NCI-H526 (cell line): ENCODE measurements at places on chromosomes 3 and 15.
A peak's percentile ranks its signal among the peaks of the same experiment; 100 is the strongest.

DNA sequence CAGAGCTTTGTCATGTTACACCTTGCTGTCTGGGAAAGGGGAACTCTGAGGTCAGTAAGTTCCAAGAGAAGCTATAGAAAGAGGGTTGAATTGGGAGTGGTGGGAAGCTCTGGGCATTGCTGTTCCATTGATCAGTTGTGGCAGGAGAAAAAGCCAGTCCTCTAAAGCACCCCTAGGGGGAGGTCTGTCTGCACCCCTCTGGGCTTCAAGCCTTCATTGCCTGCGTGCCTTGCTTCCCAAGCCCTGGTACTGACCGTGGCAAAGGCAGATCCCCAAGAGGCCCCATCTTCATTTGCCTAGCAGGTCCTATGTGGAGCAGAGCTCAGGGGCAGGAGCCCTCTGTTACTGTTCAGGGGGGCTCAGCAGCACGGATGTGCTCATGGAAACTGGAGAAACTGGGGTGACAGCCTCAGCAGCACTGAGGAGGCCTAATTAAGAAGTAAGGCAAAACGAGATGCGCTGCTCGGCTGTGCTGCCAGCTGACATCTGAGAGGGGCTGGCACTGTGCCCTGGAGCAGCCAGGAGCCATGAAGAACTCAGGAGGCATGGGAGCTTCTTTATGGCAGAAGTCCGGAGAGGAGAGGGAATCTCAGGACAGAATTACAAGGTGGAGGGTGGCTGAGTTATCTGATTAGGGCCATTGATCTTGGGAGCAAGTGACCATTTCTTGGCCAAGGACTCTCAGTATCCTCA, 270.9 kb downstream of the RPLP1 start:
- DNase-seq, result peak; percentile 70

GRCh38 chr15:70154718-70155347, 57.1 kb upstream of the TLE3 start:
- peak; percentile 14 for DNase-seq

DNA sequence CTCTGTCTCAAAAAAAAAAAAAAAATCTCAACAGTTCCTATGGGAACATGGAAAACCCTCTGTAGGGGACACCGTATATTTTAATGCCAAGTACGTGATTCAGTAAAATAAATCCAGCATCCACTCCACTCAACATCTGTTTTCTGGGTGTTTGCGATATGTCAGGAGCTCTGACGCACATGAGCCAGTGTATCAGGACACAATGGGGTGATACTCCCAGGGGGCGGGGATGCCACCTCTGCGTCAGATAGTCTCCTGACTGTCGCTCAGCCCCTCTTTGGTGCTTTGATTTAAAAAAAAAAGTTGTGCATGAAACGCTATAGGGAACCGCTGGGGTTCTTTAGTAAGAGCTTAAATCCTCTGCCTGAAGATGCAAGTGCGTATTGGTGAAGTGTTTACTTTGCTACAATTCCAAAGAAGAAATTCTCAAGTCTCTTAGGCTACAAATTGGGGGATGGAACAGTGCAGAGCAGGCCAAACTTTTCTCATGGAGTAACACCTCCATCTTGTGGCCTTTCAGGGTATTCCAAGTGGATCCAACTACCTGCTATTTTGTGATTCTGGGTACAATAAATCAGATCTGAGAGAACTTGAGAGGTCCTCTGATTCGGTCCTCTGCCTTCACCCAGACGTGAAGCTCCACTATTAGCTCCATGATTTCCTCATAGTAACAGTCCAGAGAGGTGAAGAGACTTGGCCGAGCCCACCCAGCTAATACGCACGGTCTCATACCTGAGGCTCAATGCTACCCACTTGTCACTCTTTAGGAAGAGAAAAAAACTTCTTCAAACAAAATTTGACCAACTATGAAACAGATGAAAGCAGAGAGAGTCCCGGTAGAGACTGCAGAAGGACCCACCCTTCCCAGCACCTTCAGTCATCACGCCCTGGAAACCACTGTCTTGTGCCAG, 9.3 kb upstream of the NR2E3 start:
- DNase-seq, result peak; percentile 63

- no peak for DNase-seq
These were observed 75.8 kb upstream of the FAM98B start for GRCh38 chr15:38378161-38378560.

DNA sequence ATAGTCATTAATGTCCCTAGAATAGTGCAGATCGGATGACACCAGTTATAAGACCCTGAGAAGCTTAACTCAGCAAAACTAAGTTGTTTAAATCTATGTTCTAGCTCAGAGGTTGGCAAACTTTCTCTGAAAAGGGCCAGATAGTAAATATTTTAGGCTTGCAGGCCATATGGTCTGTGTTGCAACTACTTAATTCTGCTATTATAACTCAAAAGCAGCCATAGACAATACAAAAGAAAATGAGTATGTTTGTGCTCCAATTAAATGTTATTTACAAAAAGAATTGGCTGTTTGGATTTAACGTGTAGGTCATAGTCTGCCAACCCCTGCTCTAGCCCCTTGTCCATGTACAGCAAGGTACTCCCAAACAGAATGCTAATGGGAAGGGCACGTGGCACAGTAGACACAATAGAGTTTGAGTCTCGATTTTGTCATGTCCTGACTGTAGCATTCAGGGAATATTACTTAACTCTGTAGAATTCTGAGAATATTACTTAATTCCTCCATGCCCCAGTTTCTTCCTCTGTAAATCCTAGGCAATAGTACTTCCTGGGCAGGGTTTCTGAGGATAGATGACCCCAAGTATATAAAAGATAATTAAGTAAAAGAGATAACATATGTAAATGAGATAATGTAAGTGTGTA, 70.5 kb upstream of the ATP2C1 start:
- DNase-seq, result no peak

- no peak for DNase-seq
These were observed 2.1 kb upstream of the OXSR1 start for GRCh38 chr3:38163117-38163840.

DNA sequence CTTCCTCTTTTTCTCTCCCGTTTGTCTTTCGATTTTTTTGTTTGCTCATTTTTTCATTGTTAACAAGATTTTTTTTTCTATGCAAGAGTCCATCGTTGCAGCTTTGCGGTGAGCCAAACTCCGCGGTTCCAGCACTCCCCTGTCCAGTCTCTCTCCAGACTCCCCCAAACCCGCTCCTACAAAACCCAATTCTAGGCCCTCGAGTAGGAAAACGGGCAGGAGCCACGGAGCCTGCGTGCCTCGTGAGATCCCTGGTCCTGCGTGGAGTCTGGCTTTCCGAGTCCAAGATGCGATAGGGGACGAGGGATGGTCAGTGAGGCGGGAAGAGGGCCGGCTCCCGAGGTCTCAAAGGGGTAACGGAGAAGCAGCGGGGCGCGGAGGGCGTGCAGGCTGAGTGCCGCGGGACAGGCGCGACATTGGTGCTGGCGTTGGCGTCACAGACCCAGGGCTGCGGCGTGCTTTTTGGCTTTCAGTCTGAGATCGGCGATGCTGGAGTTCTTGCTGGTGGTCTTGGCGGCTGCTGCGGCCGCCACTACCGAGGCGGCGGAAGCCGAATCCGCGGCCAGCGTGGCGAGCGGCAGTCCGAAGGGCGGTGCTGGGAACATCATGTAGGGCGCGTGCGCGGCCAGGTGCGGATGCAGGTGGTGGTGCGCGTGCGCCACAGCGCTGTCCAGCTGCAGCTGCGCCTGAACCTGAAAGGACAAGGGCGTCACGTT, 8.5 kb downstream of the SHOX2 start:
- DNase-seq, result peak; percentile 40

DNA sequence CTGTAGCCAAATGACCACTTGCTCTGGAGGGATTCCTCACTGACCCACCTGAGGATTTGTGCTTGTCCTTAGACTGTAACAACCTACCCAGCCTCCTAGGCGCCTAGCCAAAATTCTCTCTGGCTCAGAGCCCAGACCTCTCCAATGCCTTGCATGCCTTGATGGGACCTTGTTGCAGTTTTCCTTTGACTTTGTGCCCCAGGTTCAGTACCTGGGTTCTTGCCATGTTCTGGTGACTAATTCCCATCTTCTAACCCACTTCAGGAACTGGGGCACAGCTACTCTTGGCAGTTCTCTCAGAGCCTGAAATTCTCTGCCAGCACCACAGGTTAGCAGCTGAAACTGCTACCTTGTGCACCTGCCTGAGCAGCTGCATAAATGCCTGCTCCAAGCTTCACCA, 27.0 kb upstream of the UBE3A start:
- DNase-seq, result no peak

DNA sequence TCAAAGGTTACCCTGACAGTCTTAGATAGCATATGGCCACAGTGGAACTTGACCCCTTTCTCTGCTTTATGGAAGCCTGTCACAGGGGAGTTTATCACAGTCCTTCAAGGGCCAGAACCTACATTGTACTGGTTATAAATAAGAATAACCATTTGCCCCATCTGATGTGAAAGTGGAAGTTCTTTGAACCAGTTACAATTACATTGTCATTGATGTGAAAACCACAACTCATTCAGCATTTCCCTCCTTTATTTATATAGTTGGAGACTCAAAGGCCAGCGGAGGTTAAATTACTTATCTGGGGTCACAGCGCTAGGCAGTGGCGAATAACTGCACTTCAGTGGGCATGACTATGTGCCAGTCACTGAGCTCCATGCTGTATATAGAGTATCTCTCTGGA, 60.5 kb upstream of the TBC1D5 start:
- DNase-seq, result no peak

- DNase-seq, result no peak
These were observed 384.5 kb upstream of the NECTIN3 start for GRCh38 chr3:110687138-110687537.

GRCh38 chr3:58101499-58102389, 93.5 kb downstream of the FLNB start:
- no peak for DNase-seq

GRCh38 chr3:65149877-65150276, 462.1 kb upstream of the ADAMTS9 start:
- DNase-seq, result no peak

GRCh38 chr3:31232055-31233025, 300.4 kb upstream of the STT3B start:
- no peak for DNase-seq

DNA sequence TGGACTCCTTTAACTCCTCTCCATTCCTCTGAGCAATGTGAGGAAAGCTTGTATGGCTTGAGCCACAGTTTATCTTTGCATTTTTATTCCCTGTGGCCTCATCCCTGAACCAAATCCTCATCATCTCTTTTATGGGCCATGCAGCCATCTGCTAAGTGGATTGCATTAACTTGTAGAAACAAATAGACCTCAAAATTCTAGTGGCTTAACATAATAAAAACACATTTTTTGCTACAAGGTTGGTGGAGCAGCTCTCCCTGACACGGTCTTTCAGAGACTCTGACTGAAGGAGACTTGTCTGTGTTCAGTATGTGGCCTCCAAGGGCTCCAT, 135.3 kb downstream of the RPL22L1 start:
- peak; percentile 43 for DNase-seq

GRCh38 chr15:55703873-55704301, 39.1 kb downstream of the PRTG start:
- DNase-seq, result no peak
